HFFc6 (cell line): ENCODE measurements at places on chromosomes 11 and 22.

GRCh38 chr11:9148035-9148434, 56.6 kb upstream of the SCUBE2 start:
- DNase-seq, result no peak

GRCh38 chr11:57567515-57568329, at the start of gene UBE2L6:
Gene UBE2L6, minus strand, starts transcription at chr11:57567672. Its CDS starts 61 bp downstream, at chr11:57567611.
- DNase-seq, result peak; percentile 5

GRCh38 chr11:100004541-100004940, 682.5 kb upstream of the ARHGAP42 start:
- DNase-seq, result no peak

DNA sequence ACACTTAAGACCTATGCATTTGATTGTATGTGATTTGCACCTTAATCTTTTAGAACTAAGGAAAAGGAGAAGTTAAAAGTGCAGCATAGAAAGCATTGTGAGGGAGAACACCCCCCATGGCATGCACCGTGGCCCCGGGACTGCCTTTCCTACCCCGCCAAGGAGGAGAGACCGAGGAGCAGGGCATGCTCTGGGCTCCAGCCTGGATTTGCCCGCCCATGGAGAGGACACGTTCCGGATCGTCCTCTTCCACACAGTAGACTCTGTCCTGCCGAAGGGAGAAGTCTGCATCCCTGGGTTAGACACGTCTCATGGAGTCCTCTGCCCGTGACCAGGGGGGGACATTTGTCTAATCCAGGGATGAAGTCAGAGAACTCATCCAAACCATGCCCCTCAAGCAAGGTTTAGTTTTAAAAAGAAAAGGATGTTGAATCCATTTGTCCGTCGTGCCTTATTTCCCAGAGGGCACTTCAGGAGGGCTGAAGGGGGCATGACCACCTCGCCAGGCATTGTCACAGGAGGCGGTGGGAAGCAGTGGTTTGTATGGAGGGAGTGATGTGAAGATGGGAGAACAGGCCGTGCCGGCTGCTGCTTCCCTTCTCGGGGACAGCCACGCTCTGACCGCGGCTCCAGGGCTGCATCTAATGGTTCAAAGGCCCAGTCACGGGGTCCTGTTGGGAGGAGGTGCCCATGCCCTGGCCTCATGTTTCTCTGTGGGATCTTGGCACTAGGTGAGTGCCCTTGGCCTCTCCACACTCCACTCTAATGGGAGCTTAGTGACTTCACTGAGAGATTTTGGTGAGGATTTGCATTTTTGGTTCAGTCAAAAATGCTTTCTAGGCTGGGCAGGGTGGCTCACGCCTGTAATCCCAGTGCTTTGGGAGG, 66.2 kb upstream of the GAL start:
- DNase-seq, result no peak

GRCh38 chr11:102476812-102477211, 24.2 kb upstream of the TMEM123 start:
- DNase-seq, result no peak

DNA sequence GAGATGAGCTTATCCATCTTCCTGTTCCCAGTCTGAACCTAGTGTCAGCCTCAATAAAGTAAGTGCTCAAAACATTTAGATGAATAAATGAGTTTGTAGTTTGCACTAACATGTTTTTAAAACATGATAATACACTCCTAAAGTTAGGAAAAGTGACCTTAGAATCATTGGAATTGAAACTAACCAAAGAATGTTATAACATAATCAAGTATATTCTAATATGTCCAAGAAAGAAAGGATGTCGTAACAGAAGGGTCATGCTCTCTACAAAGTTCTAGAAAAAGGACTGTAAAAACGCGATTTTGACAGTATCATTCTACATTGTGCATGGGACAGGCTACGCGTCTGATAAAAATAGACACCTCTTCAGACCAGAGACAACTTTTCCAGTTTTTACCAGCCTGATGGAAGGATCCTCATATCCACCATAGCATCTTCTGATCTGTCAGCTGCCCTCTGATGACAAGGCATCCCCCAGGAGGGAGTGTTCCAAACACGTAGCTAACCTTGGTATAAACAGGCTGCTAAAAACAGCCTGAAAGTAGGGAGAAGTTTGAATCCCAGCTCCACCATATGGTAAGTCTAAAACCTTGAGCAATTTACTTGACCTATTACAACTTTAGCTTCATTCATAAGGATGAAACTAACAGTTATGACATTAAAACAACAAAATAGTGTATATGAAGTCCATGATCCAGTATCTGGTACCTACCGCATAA, 30.2 kb downstream of the CLMP start:
- no peak for DNase-seq

DNA sequence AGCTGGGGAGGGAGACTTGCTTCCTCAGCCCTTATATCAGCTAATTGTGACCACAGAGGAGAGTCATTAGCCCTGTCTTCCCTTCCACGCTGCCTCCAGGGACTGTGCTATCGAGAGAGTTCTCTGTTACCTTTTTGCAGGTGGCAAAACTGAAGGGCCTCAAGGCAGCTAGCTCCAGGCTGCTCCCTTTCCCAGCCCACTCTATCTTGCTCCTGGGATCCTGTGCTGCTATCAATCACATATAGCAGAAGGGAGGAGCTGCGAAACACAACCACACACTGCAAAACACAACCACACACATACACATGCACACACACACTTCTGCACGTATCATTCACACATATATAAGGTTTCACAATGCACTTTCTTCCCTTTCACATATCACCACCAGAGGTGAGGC, 205.3 kb upstream of the MTNR1B start:
- DNase-seq, result no peak

DNA sequence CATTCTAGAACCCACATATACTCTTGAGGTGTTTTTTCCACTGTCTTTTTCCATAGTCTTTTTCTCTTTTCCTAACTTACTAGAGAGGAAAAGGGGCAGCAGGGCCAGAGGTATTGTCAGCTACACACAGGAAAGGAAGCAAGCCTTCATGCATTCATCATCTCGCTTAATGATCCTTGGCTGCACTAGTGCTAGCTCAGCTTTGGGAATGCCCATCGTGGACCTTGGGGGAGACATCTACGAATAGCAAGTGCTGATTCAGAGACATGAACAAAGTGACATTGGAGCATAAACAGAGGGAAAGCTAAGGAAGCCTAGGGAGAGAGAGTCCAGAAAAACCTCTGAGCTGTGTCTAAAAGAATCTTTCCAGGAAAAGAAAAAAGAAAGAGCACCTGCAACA, 466.3 kb upstream of the ARHGAP42 start:
- no peak for DNase-seq

DNA sequence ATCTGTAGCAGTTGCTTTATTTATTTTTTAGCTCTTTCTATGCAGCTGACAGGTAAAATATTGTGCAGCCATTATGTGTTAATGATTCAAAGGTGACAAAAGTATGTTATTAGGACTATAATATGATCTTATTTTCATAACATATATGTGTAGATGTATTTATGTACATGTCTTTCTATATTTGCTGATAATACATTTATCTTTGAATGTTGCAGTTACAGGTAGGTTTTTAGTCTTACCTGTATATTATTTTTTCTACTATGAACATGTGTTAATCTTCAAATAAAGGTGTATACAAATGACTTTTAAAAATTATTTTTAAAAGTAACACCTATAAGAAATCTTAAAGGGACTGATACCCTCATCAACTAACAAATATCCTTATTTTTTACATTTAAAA, 33.6 kb downstream of the FAR1 start:
- no peak for DNase-seq

- no peak for DNase-seq
These were observed 9.0 kb upstream of the AHNAK start for GRCh38 chr11:62555464-62556107.
